Fibroblast of skin of left biceps (primary cell): ENCODE measurements at places on chromosomes 13 and 19.

DNA sequence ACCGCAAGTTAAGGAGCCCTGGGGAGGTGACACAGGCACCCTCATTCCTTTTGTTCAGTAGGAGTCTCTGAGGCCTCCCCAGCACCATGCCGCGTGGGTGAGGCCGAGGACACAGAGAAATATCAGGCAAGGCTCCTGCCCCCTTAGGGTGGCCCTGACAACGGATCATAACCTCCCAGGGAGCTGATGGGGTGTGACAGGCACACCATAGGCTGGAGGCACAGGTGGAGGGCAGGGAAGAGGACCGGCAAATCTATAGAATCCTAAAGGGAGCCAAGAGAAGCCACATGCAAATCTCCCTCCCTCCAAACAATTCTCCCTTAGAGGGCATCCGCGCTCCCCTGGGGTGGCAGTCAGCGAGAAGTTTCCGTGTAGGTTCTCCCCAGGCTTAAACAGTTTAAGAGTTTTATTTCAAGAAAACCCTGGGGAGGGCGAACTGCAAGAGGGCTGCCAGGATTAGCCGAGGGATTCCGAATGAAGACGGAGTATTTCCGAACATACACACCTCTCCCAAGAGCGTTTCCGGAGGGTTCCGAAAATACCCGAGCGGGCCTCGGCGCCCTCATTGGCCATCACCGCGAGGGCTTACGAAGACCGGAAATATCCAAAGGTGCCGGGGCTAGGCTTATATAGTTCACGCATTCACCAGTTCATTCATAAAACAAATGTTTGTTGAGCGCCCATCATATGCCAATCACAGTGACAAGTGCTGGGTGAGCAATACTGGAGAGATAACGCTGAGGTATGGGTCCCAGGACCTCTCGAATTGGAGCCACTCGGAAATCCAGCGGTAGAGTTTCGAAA is 610 bp upstream of the RPL28 start:
- DNase-seq, result peak; percentile 85

- peak; percentile 67 for DNase-seq
Measured at GRCh38 chr19:6737873-6738786, 750 bp upstream of the GPR108 start.

DNA sequence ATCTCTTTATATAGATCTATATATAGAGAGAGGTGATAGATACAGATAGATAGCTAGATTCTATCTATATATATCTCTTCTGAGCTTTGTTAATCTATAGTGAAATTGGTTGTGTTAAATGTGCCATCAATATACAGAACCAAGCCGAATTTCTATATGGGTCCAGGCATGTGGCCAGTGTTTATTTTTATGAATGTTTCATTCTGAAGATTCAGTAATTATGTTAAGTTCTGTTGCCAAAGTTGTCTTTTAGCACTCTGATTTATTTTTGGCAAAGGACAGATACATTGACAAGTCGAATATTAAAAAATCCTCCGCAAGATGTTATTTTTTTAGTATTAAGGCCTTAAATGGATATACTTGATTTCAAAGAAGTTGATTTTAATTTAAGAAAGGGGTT is 190.4 kb upstream of the HTR2A start:
- no peak for DNase-seq

DNA sequence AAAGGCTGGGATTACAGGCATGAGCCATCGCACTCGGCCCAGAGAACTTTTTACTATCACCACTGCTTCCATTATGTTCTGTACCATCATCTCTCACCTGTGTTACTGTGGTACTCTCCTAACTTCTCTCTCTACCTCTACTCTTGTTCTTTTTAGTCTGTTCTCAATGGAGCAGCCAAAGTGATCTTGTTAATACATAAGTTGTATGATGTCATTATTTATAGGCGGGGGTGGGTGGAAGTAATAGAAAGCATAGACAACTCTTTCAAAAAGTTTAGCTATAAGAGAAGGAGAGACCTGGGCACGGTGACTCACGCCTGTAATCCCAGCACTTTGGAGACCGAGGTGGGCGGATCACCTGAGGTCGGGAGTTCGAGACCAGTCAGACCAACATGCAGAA is 3.0 kb downstream of the ZNF570 start:
- no peak for DNase-seq

DNA sequence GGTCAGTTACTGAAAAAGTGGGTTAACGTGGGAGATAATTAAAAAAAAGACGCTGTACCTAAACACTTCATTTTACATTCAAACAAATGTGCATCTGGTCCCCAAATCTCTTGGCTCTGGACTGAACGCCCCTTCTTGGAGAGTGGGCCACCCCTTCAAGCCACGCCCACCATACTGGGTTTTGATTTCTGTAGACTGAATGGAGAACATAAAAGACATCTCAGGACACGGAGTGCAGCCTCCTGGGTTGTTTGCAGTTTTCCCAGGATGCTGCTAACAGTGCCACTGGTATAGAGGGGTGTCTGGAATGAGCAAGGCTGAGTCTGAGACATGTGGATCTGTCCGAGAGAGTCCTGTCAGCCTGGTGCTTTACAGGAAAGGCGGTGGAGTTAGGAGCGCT is 10.6 kb downstream of the TFDP1 start:
- no peak for DNase-seq

- peak; percentile 58 for DNase-seq
Measured at GRCh38 chr19:48398375-48399235, 5.1 kb downstream of the GRIN2D start.

- DNase-seq, result no peak
Measured at GRCh38 chr19:47756953-47757608, 11.7 kb downstream of the NOP53 start.

DNA sequence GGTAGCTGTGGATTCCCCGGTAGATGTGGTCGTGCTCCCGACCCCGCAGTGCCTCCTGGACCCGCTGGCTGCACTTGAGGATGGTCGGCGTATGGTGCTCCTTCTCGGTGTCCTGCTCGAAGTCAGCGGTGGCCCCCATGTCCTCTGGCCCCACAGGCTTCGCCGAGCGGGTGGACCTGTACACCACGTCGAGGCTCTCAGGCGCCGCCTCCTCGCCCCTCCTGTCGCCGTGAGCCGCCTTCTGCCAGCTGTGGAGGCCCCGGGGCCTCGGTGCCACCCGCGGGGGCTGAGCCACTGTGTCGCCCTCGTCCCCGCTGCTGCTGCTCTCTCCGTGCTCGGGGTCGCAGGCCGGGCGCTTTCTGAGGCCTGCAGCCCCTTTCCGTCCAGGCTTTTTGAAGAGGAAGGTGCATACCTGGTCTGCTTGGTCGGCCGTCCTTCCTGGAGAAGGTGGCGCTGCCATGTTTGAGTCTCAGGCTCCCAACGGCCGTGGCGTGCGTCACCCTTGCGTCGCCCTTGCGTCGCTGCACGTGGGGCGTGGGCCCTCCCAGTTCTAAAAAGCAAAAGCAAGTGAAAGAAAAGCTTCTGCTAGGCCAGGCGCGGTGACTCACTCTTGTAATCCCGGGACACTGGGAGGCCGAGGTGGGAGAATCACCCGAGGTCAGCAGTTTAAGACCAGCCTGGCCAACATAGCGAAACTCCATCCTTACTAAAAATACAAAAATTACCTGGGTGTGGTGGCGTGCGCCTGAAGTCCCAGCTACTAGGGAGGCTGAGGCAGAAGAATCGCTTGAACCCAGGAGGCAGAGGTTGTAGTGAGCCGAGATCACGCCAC is at the start of gene RNF113B:
Gene RNF113B (minus strand): TSS at position 493 of the 832 bp plus-strand sequence. CDS start 33 bp downstream, at position 460.
- DNase-seq, result no peak

DNA sequence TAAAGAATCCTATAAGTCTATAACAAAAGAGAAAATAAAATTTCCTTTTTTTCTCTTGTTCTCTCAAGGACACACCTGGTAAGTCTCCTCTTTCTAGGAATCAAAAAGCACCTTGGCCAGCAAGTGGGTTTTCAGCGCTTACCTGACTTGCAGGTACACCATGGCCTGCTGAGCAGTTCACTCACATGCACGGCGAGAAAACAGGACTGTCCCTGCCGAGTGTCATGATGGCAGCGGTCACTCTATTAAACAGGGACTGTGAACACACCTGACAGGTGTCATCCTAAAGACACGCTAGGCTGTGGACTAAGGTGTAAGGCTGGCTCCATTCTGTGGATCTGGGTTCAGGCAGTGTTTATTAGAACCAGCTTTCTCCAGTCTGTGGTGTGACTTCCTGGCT is 170.2 kb downstream of the TEX29 start:
- DNase-seq, result no peak

DNA sequence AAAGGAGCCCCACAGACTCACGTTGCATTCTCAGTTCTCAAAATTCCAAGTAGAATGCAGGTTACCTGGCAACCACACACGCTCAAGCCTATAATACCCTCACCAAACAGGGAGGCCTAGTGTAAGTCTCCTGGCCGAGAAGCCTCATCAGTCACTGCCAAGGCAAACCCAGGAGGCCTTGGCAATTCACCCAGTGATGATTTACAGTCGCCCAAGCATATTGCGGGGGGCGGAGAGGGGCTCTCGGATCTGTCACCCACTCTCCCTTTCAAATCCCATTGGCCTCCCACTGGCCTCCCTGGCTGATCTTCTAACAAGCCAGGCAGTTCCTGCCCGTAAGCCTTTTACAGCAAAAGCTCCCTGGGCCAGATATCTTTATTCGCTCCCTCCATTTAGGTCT is 1.1 kb downstream of the AKAP8L start:
- no peak for DNase-seq

- DNase-seq, result peak; percentile 30
Measured at GRCh38 chr13:100363285-100363711, 225.3 kb downstream of the GGACT start.

DNA sequence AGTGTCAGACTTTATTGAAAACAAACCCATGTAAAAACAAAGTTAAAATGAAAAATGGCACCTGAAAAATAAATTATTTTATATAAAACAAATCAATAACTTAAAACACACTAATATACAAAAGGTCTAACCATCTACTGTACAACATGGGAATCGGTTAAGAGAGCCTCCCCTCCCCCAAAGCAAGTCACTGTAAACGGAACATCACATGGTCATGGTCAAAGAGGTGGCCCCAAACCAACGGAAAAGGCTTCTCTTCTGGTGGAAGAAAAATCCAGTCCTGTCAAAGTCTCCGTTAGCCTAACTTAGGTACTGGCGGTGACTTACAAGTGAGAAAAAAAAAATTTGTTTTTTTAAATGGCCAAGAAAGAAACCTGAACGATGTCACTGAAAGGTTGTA is 15.7 kb upstream of the TIMM44 start:
- no peak for DNase-seq

GRCh38 chr19:33795370-33796163 is 1.1 kb upstream of the KCTD15 start:
- DNase-seq, result peak; percentile 62

GRCh38 chr13:49218493-49219051 is 1.6 kb upstream of the MLNR start:
- DNase-seq, result no peak

GRCh38 chr13:113821847-113822246 is 42.0 kb downstream of the GAS6 start:
- DNase-seq, result no peak

- no peak for DNase-seq
Measured at GRCh38 chr19:1151037-1151724, 22.9 kb downstream of the SBNO2 start.

DNA sequence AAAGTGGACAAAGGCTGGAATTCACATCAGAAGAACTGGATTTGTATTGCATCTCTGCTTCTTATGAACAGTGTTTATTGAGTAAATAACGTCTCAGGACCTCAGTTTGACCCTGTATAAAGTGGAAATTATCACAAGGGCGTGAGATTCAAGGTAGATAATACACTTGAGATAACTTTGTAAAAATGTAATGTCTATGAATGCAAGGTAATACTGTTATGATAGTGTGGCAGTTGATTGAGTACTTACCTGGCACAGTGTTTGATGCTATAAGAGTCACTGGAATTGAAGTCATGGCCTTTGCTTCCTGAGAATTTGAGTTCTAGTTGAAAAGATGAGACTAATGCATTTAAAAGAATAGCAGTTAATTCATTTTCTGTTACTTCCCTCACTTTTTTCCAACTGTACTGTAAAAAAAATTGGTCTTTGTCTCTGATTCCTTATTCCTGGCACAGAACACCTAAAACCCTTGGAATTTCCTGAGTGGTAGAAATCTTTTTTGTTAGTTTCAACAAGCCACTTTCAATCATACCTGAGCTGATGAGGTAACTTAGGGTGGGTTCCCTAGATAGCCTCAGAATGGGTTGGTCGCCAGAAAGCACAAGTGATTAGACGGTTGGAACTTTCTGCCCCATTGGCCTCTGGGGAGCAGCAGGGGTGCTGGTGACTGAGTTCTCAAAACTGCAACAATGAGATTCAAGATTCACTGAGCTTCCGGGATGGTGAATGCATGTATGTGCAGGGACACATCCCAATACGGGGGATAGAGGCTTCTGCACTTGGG is 6.4 kb upstream of the XPO4 start:
- no peak for DNase-seq

- no peak for DNase-seq
Measured at GRCh38 chr19:28838909-28839308, 374.0 kb downstream of the UQCRFS1 start.

GRCh38 chr19:1862424-1863327 is 703 bp downstream of the KLF16 start:
- DNase-seq, result no peak

GRCh38 chr19:42693760-42694350 is 46.4 kb downstream of the PSG3 start:
- no peak for DNase-seq

DNA sequence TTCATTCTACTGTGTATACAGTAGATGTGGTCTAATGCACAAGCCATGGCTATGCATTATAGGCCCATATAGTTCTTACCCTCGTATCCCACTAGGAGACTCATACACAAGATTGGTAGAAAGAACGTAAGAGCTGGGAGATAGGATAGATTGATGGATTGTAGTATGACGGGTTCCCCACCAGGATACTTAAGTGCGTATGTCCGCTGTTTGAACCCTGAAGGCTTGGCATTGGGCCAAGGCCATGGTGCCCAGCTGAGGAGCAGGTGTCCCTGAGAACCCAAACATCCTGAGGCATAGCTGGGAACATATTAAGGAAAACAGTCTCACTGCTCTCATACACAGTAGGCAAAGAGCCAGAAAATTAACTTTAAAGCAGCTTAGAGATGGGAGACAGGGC is 617.5 kb upstream of the KLF12 start:
- DNase-seq, result no peak

- no peak for DNase-seq
Measured at GRCh38 chr13:47112205-47112902, 215.5 kb upstream of the HTR2A start.

- no peak for DNase-seq
Measured at GRCh38 chr13:94143624-94144350, 335.7 kb downstream of the DCT start.

DNA sequence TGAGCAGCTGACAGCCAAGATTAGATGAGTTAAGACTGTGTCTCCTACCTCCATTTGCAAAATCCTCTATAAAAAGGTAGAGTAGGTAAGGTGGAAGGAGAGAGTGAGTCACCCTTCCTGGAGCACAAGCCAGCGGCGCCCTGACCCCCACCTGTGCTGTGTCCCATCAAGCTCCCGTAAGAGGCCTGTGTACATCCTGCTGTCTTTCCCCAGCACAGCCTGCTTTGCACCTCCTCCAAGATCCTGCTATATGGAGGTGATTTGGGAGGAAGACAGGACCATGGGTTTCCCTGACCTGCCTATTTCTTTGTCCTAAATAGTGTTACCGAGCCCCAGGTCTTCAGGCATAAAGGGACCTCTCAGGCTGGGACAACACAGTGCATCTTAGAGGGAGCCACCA is 62.3 kb upstream of the UQCRFS1 start:
- DNase-seq, result no peak
